NCI-H187 treated with DMSO at 0.1 percent for 48 hours (cell line): ENCODE measurements at places on chromosomes 2 and 18.

DNA sequence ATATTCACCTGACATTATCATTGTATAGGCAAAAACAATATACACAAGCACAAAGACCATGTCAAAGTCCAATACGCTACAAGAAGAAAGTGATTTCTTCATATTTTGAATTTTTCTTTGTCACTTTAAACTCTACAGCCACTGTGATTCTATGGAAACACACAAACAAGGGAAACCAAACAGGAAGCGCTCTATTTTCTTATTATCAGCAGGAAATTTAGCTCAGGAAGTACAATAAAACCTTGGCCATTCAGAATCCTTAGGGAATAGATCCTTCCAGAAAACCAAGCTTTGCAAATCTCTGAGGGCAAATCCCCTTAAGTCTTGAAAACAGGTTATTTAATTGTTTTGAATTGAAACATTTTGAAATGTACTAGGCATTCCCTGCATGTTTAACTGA lies 336.2 kb downstream of the EPHA4 start:
- DNase-seq, result no peak

DNA sequence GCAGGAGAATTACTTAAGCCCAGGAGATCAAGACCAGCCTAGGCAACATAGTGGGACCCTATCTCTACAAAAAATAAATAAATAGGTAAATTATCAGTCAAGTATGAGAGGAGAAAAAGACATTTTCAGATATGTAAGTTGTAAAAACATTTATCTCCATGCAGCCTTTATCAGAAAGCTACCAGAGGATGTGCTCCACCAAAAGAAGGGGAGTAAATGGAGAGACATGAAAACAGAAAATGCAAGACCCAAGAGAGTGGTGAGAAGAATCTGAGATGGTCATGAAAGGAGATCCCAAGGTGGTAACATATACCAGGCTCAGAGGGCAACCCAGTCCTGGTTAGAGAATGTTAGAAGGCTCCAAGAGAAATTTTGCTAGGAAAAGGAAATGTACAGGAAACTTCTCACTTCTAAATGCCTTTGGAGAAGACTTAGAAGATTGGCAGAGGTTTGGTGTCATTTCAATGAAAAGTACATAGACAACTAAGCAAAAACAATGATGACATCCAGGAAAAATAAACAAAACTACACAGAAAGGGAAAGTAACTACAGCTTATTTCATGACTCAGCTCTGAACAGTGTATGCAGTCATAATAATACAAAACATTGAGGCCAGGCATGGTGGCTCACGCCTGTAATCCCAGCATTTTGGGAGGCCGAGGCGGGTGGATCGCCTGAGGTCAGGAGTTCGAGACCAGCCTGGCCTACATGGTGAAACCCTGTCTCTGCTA lies 19.5 kb downstream of the CIB4 start:
- DNase-seq, result no peak

DNA sequence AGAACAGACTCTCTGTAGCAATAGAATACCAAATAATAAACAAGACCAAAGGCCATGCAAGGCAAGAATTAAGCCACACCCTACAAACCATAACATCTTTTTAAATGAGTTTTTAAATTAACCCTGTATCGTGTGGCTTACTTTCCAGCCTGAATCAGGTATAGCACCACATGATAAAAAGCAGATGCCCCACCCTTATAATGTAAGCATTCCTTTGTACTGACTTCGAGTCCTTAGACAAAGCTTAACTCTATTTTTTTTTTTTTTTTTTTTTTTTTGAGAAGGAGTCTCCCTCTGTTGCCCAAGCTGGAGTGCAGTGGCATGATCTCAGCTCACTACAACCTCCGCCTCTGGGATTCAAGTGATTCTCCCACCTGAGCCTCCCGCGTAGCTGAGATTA lies 1.7 kb upstream of the C2orf42 start:
- no peak for DNase-seq

DNA sequence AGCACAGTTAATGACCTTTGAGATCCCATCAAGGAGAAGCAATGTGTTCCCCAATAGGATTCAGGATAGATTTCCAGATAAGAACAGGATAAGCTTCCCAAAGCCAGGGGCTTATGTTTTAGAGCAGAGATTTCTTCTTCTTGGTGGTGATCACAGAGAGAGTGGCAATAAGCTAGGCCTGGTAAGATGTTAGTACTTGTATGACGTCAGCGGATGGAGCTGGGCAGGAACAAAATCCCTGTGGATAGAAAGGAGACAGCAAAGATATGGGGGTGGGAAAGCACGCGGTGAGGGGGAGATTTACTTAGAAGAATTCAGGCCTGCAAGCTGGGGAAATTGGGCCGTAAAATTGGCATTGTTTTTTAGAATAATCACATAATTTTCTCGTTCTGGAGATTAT lies 323.0 kb downstream of the MTX2 start:
- no peak for DNase-seq

GRCh38 chr2:241230435-241230834 lies 42.0 kb downstream of the ANO7 start:
- DNase-seq, result no peak

GRCh38 chr18:73677450-73677849 lies 470.2 kb downstream of the FBXO15 start:
- DNase-seq, result no peak

- DNase-seq, result no peak
Observed at GRCh38 chr2:33577668-33578067, 21.4 kb downstream of the FAM98A start.

DNA sequence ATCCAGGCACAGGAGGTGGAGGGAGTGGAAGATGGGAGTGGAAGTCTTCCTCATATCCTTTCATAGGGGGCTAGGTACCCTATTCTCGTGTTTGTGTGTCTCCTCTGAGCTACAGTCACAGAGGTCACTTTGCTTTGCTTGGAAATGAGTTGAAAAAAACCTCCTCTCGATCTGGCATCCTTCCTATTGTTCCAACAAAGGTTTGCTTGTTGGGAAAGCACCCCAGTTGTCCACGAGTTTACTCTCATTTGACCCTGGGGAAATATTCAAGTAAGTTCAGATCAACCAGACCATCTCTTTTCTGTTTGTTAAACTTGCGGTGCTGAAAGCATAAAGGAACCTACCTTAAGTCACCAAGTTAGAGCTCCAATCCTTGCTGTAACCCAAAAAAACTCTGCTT lies 59.3 kb downstream of the ARHGEF33 start:
- no peak for DNase-seq

DNA sequence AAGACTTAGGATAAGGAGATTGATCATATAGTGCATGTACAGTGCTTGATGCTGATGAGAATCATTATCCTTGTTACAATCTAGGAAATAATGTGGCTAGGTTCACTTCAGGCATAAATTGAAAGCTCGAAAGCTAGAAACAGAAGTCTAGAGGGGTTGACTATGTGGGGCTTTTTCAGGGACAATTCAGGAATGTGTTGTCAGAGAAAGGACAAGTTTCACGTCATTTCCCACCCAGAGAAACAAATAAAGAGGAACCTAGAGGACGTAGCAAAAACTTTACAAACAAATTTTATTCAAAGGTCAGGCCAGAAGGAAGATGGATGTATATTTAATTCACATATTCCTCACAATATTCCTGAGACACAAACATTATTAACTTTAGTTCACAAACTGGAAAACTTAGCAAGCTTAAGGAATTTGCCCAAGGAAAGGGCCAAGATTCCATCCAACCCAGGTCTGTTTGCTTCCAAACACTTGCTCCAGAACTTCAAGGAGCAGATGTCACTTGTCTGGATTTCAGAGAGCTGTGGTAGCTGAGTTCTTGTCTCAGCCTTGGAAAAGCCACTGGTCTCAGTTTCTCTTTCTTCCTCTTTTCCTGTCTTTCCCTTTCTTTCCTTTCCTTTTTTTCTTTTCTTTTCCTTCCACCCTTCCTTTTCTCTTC lies 7.4 kb downstream of the CYRIA start:
- no peak for DNase-seq

DNA sequence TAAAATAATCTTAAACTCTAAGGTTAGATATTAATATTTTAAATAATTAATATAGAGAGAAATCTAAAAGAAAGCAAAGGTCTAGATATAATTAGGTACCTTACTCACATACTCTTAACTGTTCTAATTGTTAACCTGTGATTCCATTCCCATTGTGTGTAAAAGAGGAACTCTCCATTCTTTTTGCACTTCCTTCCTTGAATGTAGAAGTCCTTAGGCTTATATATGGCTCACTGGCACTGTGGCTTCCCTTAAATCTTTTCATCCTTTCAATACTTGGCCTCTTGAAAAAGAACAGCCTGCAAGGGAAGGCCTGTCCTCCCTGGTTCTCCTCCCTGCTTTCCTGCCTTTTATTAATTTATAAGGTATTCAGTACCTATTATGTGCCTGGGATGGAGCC lies 182.8 kb upstream of the FOSL2 start:
- no peak for DNase-seq

- no peak for DNase-seq
Observed at GRCh38 chr2:1748741-1749488, 4.6 kb upstream of the PXDN start.

- no peak for DNase-seq
Observed at GRCh38 chr2:32502941-32503340, 124.9 kb upstream of the TTC27 start.

GRCh38 chr2:60463249-60463648 lies 90.2 kb downstream of the BCL11A start:
- no peak for DNase-seq

DNA sequence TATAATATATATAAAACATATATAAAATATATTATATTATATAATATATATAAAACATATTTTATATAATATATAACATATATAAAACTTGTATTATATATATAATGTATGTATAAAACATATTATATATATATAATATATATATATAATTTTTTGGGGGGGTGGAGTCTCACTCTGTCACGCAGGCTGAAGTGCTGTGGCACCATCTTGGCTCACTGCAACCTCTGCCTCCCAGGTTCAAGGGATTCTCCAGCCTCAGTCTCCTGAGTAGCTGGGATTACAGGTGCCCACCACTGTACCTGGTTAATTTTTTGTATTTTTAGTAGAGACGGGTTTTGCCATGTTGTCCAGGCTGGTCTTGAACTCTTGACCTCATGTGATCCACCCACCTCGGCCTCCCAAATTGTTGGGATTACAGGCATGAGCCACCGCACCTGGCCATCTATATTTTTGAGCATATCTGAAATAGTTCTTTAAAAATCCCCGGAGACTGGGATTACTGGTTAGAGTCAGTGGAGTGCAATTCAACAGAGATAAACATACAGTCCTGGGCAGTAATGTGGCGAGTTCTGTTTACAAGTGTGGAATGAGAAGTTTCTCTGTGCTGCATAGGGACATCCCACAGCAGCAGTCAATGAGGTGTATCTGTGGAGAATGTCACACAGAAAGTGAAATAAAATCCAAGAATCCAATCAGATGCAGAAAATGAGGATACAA lies 208.4 kb downstream of the MYCN start:
- no peak for DNase-seq

GRCh38 chr2:31810200-31810917 lies 200.4 kb downstream of the MEMO1 start:
- DNase-seq, result no peak

DNA sequence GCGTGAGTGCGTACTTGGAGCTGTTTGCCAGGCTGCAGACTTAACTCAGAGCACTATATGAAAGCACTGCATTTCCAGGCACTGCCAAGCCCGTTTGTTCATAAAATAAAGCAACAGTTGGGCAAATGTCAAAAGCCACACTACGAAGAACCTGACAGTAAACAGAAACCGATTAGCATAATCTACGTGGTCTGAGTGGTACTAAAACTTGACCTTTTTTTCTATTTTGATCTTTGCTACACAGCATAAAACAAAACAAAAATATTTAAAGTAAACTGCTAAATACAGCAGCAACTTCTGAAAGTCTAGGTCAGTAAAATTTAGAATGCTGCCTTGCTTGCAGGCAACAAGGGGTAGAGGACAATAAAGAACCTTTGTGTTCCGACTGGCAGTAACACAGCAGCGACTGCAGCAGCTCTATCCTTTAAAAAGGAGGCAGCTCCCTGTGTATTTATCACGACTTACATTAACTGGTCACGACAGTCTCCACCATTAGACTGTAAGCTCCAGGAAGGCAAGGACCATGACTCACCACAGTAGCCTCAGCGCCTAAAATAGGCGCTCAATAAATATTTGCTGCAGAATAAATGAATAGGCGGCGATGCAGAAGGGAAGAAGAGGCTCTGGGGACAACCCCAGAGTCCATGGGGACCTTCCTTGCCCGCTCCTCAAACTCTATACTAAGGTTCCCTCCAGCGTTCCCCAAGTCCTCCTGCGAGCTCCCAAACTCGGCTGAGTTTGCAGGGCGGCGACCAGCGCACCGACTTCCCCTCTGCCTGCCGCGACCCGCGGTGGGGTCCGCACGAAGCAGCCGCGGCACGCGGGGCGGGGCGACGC lies 902 bp downstream of the SS18 start:
- DNase-seq, result no peak

GRCh38 chr2:189609853-189610252 lies 29.3 kb upstream of the SLC40A1 start:
- DNase-seq, result no peak

DNA sequence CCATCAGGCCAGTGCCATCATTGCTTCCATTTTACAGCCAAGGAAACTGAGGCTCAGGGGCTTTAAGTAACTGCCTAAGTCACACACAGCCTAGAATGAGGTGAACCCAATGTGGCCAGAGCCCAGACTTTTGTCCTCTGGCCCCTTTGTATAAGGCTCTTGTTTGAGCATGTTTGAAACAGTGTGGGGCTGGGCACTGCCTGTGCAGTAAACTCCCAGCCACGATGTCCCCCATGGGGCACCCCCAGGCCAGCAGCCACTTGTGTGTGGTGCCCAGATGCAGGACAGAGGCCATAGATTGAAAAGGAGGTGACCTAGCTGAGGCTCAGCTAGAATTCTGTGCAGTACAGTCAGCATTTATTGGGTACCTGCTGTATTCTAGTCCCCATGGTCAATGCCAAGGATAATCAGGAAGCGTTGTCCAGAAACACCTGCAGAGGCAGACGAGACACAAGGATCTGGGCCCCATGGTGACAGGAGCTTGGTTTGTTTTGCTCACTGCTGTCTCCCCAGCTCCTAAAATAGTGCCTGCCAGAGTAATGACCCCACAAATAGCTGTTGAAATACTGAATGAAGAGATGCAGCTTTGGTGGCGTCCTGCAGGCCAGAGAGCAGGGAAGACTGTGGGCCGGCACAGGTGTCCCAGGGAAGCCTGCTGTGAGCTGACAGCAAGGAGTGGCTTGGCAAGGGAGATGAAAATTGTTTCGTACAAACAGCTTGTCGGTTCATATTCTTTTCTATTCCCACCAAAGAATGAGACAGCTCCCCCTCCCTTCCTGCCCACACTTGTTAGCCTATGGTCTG lies 160.7 kb downstream of the LDLRAD4 start:
- DNase-seq, result no peak

GRCh38 chr2:174009488-174010223 lies 44.5 kb upstream of the SP3 start:
- DNase-seq, result no peak

DNA sequence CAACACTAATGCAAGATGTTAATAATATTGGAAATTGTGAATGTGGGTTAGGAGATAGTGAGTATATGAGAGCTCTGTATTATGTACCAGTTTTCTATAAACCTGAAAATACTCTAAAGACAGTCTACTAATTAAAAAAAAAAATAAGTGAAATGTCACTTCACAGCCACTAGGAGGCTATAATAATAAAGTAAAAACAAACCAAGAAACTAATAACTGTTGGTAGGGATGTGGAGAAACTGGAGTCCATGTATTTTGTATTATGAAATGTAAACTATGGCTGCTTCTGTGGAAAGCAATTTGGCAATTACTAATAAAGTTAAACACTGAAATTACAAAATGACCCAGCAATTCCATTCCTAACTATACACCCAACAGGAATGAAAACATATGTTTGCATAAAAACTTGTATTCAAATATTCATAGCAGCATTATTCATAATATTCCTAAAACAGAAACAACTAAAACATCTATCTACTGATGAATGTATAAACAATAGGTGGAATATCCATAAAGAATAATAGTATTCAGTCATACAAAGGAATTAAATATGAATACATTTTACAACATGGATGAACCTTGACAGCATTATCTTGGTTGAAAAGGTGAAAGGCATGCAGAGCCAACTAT lies 36.2 kb downstream of the CCDC178 start:
- DNase-seq, result no peak
